GM03348 (cell line): ENCODE measurements at places on chromosomes 7 and 10.

DNA sequence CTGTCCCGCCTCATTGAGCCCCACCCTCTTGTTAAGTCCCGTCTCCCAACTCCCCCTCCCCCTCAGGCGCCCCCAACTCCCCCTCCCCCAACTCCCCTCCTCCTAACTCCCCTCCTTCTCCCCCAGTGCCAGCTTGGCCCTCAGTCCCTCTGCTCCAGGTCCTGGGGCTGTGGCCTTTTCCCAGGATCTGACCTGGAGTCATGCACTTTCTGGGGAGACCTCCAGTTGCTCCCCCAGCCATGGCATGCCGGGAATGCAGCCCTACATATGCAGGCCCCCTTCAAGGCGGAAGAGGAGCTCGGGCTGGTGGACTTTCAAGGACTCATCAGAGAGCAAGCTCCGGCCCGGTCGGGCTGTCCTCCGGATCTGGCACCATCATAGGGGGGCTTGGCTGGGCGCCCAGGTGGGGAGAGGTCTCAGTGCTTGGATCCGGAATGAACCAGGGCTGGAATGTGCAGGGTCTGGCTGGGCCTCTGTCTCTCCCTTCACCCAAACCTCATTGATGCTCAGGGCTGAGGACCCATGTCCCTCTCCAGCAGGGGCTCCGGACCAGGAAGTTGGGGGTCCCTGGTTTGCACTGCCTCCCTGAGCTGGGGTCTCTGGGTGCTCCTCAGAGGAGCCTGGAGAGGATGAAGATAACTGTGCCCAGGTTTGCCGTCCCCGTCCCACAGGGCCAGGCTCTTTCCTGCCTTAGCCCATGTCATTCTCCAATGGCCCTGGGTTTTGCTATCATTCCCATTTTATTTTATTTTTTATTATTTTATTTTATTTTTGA is 41.1 kb downstream of the TMEM270 start:
- peak; percentile 7 for DNase-seq

- DNase-seq, result peak; percentile 27
These were observed 19.8 kb downstream of the CCNY start for GRCh38 chr10:35355971-35356724.

DNA sequence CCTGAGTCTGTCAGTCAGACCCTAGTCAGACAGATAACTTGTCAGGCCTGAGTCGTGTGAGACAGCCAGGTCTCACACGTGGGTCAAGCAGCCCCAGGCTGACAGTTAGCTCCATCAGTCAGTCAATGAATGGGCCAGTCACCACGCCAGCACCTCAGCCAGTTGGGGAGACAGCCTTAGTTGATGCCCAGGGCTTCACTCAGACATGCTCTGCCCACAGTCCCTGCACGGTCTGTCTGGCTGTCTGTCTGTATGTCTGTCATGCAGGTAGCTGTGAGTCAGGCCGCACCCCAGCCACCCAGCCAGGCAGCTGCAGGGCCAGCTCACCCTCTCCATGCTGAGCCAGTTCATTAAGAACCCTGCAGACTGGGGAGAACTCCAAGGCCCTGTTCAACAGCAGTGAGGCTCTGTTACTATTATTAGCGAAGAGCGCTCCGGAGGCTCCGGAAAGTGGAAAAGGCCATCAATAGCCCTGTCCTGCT is 141.1 kb upstream of the PCBD1 start:
- no peak for DNase-seq

GRCh38 chr10:44030132-44030531 is 354.8 kb downstream of the CXCL12 start:
- no peak for DNase-seq
